ENCODE measurements at places on chromosomes 11 and 22.

GRCh38 chr11:74730571-74731260 lies 510 bp downstream of the CHRDL2 start:
- DNase-seq, result no peak

GRCh38 chr11:7436657-7437056 lies 48.6 kb upstream of the OLFML1 start:
- no peak for DNase-seq

GRCh38 chr11:75760710-75761493 lies 7.7 kb upstream of the DGAT2 start:
- no peak for DNase-seq

DNA sequence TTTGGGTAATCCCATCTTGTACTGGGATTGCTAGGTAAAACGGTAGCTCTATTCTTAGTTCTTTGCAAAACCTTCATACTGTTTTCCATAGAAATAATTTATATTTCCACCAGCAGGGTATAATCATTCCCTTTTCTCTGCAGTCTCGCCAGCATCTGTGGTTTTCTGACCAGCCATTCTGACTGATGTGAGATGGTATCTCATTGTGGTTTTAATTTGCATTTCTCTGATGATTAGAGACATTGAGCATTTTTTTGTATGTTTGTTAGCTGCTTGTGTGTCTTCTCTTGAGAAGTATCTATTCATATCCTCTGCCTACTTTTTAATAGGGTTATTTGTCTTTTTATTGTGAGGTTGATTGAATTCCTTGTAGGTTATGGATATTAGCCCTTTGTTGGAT lies 220.9 kb downstream of the PGR start:
- no peak for DNase-seq

DNA sequence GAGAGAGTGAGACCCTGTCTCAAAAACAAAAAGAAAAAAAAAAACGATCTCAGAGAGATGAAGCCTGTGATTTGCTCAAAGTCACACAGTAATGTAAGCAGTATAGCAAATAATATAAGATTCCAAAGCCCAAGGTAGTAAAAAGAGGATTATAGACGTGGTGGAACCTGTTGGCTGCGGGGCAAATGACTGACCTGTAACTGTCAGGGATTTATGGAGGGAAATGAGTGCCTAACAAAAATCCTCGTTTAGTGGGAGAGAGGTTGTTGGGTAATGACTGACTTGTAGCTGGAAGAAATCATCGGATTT lies 723 bp upstream of the CLP1 start:
- no peak for DNase-seq

DNA sequence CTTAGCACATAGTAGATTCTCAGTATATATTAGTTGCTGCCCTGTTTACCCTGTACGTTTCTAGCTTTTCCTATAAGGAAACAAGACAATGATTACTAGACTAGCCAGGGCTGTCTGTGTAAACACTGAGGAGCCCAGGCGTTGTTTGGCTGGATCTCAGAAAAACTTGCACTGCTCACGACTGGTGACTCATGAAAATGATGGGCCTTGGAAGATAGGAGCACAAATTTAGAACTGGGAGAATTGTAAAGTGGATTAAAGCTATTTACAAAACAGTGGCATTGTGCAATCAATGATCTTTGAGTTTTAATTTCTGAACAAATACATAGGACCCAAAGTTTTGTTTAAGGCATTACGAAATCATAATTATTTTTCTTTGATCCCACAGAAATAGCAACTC lies 276.9 kb downstream of the FAM76B start:
- DNase-seq, result no peak

GRCh38 chr11:114845766-114846415 lies 167.6 kb downstream of the NXPE2 start:
- no peak for DNase-seq

DNA sequence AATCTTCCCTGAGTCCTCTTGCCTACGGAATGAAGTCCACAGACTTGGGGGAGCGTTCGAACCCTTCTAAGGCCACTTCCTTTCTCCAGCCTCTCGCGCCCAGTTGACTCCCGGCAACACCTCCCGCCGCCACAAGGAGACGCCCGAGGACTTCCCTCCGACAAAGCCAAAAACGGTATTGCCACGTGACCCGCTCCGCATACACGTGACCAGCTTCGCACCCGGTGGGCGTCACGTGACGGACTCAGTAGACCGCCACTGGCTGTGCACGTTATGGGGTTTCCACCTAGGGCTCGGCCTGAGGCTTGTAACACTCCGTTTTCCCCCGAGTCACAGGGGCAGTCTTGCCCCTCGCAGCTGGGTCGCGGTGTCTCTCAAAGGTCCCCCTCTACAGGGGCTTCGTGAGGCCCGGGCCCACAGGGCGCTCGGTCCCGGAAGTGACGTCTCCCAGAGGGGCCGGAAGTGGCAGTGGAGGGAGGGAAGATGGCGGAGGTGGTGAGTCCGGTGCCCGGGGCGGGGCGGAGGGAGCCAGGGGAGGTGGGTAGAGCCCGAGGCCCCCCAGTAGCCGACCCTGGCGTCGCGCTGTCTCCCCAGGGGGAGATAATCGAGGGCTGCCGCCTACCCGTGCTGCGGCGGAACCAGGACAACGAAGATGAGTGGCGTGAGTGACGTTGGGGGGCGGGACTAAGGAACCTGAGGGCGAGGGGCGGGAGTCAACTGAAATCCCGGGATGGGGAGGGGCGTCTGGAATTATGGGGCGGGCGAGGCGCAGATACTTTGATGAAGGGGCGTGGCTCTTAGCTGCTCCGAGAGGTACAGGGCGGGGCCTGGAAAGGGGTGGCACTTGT lies at the start of gene KAT5:
KAT5 (plus strand) TSS at position 468 of the 848 bp plus-strand sequence; CDS start at position 484, 16 bp downstream.
- DNase-seq, result peak; percentile 97

GRCh38 chr11:134592391-134592990 lies 180.4 kb upstream of the B3GAT1 start:
- DNase-seq, result no peak

DNA sequence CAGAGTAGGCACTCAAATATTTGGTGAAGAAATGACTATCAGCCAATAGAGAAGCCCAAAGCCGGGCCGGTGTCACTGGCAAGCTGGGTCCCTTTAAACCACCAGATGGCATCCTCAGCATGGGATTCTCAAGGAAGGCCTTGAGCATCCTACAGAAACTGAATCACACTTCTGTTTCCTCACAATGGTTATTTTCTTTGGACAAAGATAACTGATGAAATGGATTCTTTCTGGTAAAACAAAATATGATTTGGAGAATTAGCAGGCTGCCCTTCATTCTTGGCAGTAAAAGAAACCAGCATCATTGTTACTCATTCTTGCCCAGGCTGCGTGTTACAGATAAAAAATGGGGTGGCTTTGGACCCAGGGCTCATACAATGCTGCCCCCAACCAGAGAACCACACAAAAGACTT lies 30.3 kb upstream of the ASPHD2 start:
- DNase-seq, result peak; percentile 4

DNA sequence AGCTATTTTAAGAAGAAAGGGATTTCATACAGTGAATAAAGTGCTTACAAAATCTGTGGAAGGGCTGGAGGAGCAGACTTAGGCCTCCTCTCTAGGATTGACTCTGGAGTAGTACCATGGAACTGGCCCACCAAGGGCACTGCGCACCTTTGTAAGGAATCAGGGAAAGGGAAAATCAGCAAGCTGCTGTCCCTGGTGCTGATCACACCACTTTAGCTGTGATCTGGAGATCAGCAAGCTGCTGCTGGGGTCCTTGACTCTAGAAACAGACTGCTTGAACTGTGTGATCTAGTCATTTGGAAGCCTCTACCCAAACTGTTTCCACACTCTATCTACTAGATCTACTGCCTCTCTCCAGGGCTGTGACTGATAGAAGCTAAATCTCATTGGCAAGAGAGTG lies 18.4 kb upstream of the TECTA start:
- DNase-seq, result no peak

GRCh38 chr11:75014129-75014528 lies 25.4 kb downstream of the NEU3 start:
- DNase-seq, result no peak

GRCh38 chr11:34492806-34493414 lies 20.7 kb downstream of the ELF5 start:
- DNase-seq, result no peak

- no peak for DNase-seq
Observed at GRCh38 chr11:134244593-134244992, 8.6 kb downstream of the THYN1 start.

GRCh38 chr11:61124574-61125309 lies 22.5 kb downstream of the CD5 start:
- DNase-seq, result no peak

- DNase-seq, result no peak
Observed at GRCh38 chr11:110778343-110778742, 66.1 kb upstream of the ARHGAP20 start.

DNA sequence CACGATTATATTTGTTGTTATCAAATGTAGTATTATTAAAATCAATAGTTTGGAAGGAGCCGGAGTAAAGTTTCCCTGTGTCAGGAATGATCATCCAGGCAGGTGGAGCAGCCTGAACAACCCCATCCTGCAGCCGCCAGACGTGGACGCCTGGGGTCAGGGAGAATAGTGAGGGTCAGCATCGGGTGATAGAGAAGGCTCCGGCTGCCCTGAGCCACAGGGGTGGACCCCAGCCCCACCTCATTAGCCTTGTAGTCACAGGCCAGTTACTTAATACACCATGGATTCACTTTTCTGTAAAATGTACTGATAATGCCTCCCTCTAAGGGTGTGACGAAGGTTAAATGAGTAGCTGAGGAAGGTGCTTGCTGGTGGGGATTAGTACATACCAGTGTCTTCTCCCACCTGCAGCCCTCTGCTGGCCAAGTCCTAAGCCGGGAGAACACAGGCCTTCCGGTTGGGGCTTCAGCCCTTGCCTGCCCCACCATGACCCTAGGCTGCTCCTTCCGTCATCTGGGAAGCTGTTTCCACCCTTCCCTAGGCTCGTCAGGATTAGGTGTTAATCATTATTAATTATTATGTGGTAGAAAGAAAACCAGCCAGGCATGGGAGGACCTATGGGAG lies 14.9 kb downstream of the TMEM121B start:
- DNase-seq, result no peak

GRCh38 chr11:123173040-123173855 lies 21.8 kb downstream of the CLMP start:
- no peak for DNase-seq

DNA sequence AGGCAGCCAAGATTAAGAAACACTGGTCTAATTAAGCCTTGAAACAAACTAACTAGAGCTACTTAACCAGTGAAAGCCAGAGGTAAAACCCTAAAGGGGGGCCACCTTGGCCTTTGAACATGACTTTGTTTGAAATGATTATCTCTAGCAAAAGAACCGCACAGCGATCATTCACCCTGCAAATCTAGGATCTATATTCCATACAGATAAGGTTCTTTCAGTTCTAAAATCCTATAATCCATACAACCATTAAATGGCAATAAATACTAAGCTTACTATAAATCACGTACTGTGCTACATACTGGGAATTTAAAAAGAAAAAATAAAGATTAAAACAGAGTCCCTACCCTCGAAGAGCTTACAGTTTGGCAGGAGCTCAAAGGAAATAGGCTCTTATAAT lies 40.6 kb downstream of the RBFOX2 start:
- no peak for DNase-seq

DNA sequence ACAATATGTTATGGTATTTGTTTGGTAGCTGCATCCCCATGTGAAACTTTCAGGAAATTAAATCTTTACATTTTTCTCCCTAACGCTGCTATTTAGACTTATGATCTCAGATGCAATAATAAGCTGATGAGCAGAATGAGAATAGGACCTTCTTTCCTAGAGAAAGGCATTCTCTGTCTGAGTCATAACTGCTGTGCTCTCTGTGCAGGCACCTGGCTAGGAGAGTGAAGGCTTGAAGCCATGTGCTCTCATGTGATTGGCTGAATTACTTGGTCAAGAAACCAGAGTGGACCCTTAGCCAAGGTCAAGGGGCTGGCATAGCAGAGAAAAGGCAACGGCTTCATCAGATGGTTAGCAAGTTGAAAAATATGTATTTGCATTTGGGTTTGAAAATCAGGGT lies 185.0 kb downstream of the ADAMTS15 start:
- no peak for DNase-seq

DNA sequence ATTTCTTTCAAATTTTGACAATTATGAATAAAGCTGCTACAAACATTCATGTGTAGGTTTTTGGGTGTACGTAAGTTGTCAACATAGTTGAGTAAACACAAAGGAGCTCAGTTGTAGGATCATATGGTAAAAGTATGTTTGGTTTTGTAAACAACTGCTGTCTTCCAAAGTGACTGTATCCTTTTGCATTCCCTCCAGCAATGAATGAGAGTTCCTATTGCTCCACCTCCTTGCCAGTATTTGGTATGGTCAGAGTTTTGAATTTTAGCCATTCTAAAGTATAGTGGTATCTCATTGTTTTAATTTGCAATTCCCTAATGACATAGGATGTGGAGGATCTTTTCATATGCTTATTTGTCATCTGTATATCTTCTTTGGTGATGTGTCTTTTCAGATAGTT lies 28.0 kb upstream of the PHOX2A start:
- no peak for DNase-seq

GRCh38 chr11:96075532-96075959 lies 151.6 kb upstream of the MTMR2 start:
- DNase-seq, result no peak

GRCh38 chr22:21712751-21713427 lies 22.7 kb downstream of the YPEL1 start:
- DNase-seq, result peak; percentile 11

GRCh38 chr11:33280411-33280810 lies 23.2 kb downstream of the HIPK3 start:
- no peak for DNase-seq

DNA sequence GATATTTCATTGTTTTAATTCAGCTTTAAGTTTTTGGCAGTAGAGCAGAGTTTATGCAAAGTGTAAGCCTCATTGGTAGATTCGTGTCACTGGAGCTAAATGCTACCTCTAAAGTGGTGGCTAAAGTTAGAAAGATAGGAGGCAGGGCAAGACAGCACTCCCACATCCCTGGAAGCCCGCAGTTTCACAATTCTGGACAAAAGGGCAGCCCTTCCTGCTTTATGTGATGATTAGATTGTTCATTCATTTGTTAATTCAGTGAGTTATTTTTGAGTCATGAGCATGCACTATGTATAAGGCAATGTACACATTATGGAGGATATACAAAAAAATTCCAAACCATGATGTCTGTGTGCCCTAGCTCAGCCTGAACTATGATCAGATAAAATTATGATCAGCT lies 52.1 kb upstream of the EIF3M start:
- no peak for DNase-seq

All from T-helper 22 cell (primary cell).